ENCODE measurements at places on chromosomes 11 and 22.

GRCh38 chr11:123547180-123547579, 107.2 kb downstream of the SCN3B start:
- no peak for DNase-seq

DNA sequence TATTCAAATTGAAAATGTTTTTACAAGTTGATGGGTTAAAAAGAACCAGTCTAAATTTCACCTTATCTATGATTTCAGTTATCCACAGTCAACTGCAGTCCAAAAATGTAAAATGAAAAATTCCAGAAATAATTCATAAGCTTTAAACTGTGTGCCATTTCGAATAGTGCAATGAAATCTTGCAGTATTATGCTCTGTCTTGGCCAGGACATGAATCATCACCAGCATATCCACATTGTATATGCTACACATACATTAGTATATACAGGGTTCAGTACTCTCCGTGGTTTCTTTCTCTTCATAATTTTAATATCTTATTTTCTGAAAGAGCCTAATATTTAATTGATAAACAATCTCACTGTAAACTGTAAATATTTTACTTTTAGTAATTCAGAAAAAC, 45.9 kb downstream of the ARHGAP32 start:
- no peak for DNase-seq

- no peak for DNase-seq
These were observed 21.5 kb downstream of the NUP98 start for GRCh38 chr11:3775736-3776406.

- peak; percentile 24 for DNase-seq
These were observed 55.0 kb upstream of the ANO3 start for GRCh38 chr11:26276798-26277424.

DNA sequence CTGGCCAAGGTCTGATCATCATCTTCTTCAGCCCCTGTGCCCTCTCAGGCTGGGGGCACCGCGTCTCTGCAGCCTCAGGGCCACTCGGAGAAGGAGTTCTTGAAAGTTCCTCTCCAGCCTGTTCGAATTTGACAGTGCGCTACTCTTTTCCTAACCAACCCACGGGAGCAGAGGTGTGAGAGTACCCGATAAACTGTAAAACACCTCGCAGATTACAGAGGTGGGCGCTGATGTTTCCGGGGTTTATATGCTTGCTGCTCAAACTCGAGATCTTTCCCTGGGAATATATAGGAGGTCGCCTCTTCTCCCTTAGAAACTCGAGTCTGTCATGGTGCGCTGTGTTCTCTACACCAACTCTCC, 515 bp downstream of the CTR9 start:
- no peak for DNase-seq

DNA sequence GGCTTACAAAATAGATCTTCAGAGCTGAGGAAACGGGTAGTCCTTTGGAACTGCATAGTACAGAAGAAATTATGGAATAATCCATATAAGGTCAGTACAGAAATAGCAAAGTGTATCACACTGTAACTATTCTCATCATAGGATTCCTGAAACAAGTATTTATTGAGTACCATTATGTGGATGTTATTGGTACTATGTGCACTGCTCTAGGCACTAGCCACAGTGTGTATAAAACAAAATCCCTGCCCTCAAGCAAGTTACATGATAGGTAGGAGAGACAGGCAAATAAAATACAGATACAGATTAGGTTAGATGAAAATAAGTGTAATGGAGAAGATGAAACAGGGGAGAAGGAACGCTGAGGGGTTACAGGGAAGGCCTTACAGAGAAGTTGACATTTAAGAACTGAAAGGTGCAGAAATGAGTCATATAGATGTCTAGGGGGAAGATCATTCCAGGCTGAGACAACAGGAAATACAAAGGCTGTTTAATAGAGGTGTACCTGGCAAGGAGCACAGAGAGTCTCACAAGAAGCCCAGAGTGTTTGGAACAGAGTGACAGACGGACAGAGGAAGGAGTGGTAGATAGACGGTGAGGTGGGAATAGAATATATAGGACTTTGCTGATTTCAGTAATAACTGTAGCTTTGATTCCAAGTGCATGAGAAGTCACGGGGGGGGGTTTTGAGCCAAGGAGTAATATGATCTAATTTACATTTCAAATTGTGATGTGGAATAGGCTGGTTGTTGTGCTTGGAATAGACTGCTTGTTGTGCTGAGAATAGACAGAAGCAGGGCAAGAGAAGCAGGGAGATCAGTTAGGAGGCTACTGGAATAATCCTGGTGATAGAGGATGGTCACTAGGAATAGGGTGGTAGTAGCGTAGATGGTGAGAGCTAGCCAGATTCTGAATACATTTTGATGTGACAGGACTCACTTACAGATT, 13.7 kb downstream of the RNF141 start:
- no peak for DNase-seq

- no peak for DNase-seq
These were observed 1.0 kb downstream of the MN1 start for GRCh38 chr22:27800250-27801201.

DNA sequence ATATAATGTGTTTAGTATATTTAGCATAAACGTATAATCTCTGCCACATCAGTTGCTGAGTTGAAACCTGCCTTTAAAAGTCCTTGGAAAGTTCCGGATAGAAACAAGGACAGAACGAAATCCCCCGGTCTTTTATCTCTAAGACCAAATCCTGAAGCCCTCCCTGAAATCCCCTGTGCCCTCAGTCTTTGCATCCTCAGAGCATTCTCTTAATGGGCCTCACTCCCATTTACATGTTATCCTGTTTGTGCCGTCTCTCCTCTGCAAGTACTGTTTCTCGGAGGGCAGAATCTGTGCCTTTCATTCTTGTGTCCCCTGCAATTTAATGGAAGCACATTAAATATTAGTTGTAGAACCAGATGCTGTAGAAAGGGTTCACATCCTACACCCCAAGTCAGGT, 56.0 kb downstream of the ZNRF3 start:
- no peak for DNase-seq

DNA sequence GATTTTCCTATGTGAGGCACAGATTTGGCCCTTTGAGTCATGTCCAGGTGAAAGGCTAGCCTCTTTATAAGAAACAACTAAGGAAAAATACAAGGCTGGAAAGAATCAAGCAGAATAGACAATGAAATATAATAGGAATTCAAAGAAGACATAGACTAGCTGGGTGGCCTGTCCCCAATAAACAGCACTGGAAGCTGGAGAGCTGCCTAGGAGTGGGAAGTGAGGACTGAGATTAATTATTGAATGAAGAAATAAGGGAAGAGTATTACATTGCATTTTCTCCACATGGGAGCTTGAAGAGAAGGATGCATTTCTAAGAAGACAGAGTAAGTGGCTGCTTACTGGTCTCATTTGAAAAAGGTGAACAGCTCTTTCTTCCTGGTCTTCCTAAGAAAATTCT, 100.0 kb downstream of the CCDC34 start:
- DNase-seq = no peak

DNA sequence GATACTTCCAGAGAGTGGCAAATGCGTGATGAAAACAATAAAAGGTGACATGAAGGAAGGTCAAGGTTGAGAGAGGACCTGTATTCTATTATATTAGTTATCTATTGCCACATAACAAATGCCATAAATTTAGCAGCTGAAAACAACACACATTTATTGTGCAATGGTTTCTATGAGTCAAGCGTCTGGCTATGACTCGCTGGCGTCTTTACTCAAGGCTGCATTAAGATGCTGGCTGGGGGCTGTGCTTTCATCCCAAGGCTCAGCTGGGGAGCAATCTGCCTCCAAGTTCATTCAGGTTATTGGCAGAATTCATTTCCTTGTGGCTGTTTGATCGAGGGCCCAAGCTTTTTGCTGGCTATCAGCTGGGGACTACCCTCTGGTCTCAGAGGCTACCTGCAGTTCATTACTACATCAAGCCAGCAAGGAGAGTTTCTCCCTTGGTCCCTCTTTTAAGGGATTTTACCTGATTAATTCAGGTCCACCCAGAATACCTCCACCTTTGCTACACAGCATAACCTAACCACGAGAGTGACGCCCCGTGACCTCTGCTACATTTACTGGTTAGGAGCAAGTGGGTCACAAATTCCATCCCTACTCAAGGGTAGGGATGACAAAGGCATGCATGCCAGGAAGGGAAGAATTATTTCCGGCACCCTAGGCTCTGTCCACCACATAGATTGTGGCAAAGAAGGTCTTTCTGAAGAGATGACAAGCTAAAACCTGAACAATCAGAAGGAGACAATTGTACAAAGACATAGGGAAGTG, 549.1 kb downstream of the MN1 start:
- DNase-seq = no peak

GRCh38 chr11:92861634-92862033, 107.8 kb upstream of the MTNR1B start:
- no peak for DNase-seq

DNA sequence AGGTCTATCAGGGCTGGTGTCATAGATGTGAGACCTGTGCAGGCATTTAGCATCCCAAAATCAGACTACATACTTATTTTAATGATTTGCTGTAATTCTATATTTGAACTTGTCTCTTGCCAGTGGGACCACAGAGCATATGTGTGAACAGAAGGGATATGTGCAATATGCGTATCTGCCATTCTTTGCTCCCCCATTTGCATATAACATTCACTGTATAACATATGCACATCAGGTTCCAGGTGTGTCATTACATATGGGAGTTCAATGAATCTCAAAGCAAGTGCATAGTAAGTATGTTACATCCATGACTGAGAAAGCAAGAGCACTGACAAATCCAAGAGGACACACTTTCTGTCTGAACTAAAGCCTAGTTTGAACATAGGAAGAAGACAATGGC, 1115.1 kb upstream of the CNTN5 start:
- no peak for DNase-seq

GRCh38 chr11:1896923-1897322, 5.2 kb upstream of the PRR33 start:
- DNase-seq = no peak

DNA sequence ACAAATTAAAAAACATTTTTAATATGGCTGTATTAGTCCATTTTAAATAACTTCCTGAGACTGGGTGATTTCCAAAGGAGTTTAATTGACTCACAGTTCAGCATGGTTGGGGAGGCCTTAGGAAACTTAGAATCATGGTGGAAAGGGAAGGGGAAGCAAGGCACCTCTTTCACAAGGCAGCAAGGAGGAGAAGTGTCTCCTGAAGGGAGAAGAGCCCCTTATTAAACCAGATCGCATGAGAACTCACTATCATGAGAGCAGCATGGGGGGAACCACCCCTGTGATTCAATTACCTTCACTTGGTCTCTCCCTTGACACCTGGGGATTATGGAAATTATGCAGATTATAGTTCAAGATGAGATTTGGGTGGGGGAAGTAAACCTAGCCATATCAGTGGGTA, 488.6 kb downstream of the ETS1 start:
- no peak for DNase-seq

- no peak for DNase-seq
These were observed 85.7 kb downstream of the SNX19 start for GRCh38 chr11:130830566-130830965.

DNA sequence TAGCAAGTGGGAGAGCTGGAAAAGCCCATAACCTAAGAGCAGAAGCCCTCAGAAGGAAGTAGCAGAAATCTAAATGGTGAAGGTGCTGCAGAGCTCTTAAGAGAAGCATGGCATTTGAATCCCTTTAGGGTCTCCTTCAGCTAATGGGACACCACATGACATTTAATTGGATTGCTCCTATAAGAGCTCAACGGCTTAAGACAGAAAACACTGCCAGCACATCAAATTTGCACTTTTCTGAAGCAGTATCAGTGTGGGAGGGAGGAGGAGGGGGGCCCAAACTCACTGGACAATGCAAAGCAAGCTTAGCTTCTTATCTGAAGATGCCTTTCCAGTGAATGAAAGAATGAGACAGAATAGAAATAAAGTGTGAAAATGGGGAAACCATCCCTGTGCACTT, 287.9 kb upstream of the MTNR1B start:
- DNase-seq = no peak

DNA sequence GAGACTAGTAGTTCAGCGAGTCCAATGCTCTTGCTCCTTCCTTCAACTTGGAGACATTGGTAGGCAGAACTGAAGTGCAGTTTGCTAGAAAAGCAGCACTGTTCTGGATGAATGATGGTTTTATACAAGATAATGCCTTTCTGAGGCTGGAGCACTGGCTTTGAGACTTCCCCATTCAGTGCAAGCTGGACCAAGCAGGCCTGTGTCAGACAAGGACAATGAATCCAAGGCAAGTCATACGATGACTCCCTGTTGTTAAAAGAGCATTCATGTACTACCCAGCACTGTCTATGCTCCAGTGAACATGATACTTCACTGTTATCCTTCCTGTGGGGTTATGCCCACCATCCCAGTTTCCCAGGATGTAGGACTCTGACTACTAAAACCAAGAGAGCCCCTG, 242.3 kb upstream of the RAG2 start:
- DNase-seq = no peak

DNA sequence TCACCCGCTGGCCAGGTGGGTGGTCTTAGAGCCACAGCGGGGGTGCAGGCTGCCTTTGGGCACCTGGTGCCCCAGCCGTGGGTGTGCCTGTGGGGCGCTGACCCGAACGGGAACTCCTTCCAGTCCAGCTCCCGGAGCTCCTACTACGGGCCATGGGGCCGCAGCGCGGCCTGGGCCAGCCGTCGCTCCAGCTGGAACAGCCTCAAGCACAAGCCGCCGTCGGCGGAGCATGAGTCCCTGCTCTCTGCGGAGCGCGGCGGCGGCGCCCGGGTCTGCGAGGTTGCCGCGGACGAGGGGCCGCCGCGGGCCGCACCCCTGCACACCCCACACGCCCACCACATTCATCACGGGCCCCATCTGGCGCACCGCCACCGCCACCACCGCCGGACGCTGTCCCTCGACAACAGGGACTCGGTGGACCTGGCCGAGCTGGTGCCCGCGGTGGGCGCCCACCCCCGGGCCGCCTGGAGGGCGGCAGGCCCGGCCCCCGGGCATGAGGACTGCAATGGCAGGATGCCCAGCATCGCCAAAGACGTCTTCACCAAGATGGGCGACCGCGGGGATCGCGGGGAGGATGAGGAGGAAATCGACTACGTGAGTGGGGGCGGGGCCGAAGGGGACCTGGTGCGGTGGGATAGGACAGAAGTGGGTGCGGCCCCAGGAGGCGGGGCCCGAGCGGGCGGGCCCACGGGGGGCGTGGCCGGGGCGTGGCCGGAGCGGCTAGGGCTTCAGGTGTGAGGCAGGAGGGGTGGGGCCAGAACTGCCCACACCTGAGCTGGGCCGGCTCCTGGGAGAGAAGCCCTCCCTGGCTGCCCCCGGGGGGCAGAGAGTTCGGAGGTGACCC, 91.5 kb downstream of the CACNA1I start:
- peak; percentile 76 for DNase-seq

GRCh38 chr22:48968201-48968959, 859.3 kb downstream of the BRD1 start:
- DNase-seq = no peak

GRCh38 chr11:3220521-3221407, 2.2 kb upstream of the MRGPRG start:
- no peak for DNase-seq

GRCh38 chr11:85595285-85595884, 31.8 kb downstream of the DLG2 start:
- DNase-seq = no peak

DNA sequence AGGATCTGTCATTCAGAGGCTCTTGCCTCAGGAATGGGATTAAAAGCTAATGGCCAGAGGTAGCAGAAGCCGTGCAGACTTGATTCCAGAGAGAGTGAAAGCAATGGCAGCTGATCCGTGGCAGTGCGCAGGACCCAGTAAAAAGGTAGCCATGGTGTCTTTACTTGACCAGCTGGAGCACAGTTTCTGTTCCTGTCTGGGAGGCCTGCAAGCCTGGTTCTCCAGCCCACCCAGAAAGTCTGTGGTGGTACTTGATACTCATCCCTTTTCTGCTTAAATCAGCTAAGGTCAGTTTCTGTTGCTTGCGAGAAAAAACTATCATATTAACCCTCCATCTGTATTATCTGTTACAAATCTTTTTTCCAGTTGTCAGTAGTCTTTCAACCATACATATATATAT, 86.7 kb downstream of the RPS6KA4 start:
- no peak for DNase-seq

GRCh38 chr22:41752011-41752970, 48.2 kb upstream of the CCDC134 start:
- DNase-seq = no peak

Measured in activated gamma-delta T cell treated with Interleukin-2 at 50 U/mL for 16 hours (primary cell).